NCI-H526 treated with DMSO at 0.1 percent for 48 hours (cell line): ENCODE measurements at places on chromosomes 13 and 19.

DNA sequence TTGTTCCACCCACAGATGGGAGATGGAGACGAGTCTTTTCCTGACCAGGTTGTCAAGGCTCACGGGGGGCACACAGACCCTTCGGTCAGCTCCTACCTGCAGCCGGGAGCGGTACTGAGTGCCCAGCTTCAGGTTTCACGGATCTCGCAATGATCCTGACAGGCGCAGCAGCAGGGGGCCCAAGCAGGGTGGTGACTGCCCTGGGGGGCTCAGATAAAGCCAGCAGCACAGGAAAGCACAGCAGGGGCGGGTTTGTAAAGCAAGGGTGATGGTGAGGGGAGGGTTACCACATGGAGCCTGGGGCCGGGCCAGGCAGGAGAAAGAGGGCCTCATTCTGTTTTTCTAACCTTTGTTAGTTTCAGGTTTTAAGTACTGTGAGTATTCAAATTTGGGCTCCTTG lies 41.7 kb upstream of the ATP11A start:
- no peak for DNase-seq

GRCh38 chr13:108816375-108816774 lies 187.0 kb downstream of the MYO16 start:
- DNase-seq = no peak

GRCh38 chr19:1365319-1366269 lies 18.1 kb upstream of the NDUFS7 start:
- no peak for DNase-seq

GRCh38 chr13:44263751-44264620 lies 109.6 kb upstream of the SERP2 start:
- no peak for DNase-seq

DNA sequence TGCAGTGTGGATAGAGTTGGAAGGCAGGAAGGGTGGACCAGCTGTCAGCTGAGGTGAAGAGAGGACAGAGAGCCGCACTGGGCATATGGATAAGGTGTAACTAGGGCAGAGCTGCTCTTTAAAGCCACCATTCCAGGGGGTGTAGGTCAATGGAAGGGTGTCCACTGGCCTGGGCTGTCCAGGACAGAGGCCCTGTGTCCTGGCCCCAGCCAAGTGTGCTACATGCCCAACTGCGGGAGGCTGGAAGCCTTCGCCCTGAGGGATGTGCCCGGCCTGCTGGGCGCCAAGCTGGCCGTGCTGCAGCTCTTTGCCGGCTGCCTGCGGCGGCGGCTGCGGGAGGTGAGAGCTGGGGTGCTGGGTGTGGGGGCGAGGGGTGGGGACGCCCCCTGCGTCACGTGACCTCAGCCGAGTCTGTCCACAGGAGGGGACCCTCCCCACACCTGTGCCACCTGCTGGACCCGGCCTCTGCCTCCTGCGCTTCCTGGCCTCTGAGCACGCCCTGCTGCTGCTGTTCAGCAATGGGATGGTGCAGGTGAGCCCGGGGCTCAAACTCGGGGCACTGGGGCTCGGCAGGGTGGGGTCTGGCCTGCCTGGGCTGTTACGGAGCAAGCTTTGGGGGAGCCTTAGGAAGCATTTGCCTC lies 9.8 kb downstream of the PLK5 start:
- DNase-seq = no peak

- DNase-seq = no peak
Measured at GRCh38 chr13:45063261-45063860, 56.9 kb upstream of the GTF2F2 start.

GRCh38 chr13:110070511-110071120 lies 236.3 kb downstream of the COL4A1 start:
- no peak for DNase-seq

DNA sequence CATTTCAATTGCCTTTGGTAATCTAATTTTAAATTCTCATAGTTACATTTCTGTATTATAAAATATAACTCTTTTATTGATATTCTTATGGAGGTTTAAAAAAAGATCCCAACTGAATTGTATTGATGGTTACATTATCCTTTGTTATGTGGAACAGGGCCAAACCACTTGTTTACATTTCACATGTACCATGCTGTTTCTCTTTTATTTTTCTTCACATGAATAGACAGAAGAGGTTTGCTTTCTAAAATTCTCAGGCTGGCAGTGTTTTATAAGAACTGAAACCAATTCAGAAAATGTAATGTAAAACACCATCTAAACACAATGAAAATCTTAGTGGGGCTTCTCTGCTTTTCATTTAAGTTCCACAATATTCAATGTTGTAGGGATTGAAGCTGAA lies 122.5 kb downstream of the GPC5 start:
- no peak for DNase-seq

GRCh38 chr13:79612604-79613003 lies 131.6 kb downstream of the NDFIP2 start:
- DNase-seq = no peak

GRCh38 chr13:21060338-21061028 lies 903 bp downstream of the LATS2 start:
- no peak for DNase-seq

GRCh38 chr19:39832341-39833083 lies 1.4 kb downstream of the DYRK1B start:
- no peak for DNase-seq

- DNase-seq = no peak
Measured at GRCh38 chr13:94858856-94859255, 146.5 kb upstream of the SOX21 start.

GRCh38 chr19:49361438-49362047 lies 673 bp downstream of the TEAD2 start:
- DNase-seq = no peak

DNA sequence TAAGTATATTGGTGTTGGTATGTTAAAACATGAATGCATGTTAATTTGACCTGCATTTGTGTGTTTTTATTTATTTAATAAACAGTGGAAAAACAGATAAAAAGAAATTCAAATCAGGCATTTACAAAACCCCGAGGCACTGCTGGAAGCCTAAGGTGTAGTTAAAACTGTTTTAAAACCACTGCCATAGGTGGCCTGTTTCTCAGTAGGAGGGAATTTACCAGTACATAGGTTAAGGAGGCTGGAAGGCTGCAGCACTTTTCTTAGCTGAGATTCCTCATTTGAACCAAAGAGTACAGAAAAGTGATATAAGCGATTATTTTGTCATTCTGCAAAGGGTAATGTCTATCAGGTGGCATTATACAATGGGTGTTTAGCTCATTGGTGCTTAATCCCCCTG lies 99.6 kb downstream of the PAN3 start:
- peak; percentile 9 for DNase-seq

DNA sequence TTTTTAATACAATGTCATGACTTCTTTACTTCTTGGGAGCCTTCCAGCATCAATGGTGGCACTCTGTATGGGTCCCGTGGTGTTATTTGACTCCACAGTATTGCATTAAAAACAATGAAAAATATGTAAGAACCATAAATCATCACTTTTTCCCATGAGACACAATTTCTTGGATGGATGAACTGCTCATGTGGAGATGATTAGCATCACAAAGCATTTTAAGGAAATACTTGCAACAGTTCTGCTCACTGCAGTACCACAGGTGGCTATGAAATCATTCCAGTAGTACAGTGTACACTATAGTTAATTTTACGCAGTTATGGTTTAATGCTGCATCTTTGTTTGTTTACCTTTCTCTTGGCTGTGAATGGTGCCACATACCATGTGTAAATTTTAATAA lies 37.2 kb upstream of the C1QTNF9B start:
- no peak for DNase-seq

- no peak for DNase-seq
Measured at GRCh38 chr13:111337206-111337605, 16.8 kb downstream of the TEX29 start.

GRCh38 chr13:104286566-104287290 lies 1220.5 kb upstream of the SLC10A2 start:
- DNase-seq = no peak

- DNase-seq = no peak
Measured at GRCh38 chr19:10764340-10764894, 46.5 kb downstream of the DNM2 start.
